NCI-H82 (cell line): ENCODE measurements at places on chromosomes 7 and 10.

- no peak for DNase-seq
Observed at GRCh38 chr7:27137640-27138315, 5.7 kb downstream of the HOXA5 start.

GRCh38 chr10:65940816-65941662 is 984.8 kb upstream of the LRRTM3 start:
- no peak for DNase-seq

DNA sequence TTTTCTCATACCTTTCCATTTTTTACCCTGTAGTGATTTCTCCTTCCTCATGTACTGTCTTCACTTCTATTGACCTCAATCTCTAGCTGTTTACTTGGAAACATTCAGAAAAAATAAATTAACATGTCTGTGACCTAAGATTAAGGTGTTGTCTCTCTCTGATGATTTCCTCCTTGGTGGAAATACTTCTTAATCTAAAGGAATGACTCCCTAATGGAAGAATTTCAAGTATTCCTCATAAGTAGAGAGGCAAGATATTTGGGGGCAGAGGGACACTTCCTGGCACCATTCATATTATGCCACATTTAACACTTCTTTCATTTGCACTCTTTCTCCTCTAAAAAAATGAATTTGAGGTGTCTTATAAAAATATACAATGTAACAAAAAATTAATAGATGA is 202.8 kb downstream of the NEBL start:
- DNase-seq: no peak

DNA sequence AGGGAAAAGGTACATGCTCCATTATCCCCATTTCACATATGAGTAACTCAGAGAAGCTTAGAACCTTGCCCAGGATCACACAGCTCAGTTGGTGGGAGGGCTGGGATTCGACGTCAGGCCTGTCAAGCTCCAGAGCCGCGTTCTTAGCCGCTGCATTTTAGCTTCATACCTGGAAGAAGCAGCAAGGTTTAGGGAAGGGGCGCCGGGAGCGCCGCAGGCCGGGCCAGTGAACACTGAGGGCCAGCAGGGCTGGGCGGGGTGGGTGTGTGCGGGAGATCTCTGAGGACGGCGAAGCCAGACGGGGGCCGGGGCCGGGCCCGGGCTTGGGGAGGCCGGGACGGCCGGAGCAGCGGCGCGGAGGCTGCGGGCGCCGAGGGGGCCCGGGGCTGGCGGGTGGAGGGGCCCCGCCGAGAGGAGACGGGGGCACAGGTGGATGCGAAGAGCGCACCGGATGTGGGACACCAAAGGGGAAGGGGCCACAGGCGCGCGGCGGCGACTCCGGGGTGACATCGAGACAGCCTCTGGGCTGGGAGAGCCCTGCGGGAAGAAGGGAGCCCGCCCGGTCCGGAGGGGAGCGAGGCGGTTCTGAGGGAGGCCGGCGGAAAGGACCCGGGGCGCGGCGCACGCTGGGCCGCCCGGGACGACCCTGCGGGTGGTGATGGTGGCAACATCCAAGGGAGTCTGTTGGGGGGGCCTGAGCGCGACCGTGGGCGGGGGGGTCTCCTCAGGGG is 498 bp downstream of the NDST2 start:
- peak; percentile 30 for DNase-seq

DNA sequence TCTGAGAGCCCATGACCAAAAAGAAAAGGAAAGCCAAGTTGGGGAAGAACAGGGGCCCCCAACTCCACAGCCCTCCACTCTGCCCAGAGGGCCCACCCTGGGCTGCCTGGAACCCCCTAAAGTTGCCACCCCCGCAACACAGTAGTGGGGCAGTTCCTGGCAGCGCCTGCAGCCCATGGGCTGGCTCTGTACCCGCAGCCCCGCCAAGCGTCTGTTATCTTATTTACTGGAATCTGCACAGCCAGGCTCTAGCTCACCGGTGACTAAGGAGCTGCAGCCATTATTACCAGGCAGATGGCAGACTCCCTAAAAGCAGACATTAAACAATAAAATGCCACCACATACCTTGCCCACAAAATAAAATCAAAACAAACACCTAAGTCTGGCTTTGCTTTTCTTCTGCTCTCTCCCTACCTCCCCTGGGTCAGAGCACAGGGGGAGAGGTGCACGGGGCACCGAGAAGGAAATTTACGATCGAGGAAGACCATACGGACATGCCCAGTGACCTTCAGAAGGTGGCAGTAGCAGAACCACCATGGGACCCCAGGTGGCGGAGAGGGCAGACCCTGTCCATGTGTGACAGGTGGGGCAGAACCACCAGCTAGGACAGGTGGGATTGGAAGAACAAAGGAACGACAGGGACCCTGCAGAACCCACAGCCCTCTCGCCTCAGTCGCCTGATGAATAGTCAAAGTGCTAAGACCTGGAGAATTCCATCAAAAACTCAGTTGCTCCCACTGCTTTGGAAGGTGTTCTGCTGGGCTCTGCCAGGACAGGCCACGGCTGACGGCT is 66.3 kb downstream of the PRKAG2 start:
- no peak for DNase-seq

DNA sequence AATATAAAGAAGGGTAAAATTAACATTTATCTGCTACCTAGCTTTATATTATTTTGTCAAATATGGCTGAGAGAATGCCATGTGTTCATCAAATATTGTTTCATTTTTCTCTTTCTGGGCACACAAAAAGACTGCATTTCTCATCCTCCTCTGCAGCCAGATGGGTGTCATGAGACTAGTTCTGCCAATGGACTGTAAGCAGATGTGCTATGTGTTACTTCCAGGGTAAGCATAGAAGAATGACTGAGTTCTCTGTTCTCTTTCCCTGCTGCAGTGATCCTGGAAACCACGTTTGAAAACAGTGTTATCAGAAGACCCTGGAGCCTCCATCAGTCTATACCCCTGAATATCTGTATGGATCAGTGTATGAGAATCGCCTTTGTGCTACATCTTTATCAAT is 24.1 kb upstream of the SLK start:
- DNase-seq: no peak

DNA sequence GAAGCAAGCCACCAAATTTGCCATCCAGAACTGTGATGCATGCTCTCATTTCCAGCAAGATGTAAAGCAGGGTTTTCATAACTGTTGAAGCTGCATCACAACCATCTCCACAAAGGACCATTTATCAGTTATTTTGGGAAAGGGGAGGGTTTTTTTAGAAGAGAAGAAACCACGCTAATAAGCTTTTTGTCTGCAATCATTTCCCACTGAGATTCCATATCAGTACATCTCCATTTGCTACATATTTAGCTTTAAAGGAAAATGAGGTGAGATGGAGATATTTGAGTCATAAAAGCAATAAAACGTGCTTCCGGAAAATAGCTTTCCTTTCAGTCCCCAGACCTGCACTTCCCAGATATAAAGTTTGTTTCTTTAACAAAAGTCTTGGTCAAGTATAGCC is 258.2 kb downstream of the FRMD4A start:
- no peak for DNase-seq

- no peak for DNase-seq
Observed at GRCh38 chr10:110324805-110325280, 20.1 kb upstream of the SMNDC1 start.

DNA sequence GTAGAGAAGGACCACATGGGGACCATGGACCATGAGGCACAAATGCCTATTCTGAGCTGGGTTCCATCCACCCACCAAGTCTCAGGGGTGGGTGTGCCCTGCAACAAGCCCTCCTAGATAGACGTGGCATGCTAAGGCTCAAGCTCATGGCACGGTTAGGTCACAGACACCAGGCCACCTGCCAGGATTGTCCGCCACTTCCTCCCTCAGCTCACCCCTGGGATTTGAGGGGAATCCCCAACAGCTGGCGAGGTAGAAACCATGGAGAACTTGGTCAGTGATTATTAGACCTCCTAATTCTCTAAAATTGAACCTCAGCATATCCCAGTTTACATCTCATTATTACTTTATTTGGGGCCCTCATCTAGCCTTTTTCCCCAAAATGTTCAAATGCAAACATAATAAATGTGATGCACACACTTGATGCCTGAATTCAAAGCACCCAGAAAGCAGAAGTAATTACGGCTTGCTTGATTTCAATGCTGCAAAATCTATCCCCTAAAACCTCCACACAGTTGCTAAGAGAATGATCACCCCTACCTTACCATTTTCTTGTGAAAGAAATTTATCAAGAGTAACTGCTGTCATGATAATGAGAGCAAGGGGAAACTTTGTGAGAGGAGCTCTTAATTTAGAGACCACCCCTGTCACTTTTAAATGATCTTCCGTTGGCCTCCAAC is 366.6 kb upstream of the PFKP start:
- DNase-seq: no peak

- DNase-seq: no peak
Observed at GRCh38 chr7:1856888-1857441, 186.9 kb downstream of the ELFN1 start.

DNA sequence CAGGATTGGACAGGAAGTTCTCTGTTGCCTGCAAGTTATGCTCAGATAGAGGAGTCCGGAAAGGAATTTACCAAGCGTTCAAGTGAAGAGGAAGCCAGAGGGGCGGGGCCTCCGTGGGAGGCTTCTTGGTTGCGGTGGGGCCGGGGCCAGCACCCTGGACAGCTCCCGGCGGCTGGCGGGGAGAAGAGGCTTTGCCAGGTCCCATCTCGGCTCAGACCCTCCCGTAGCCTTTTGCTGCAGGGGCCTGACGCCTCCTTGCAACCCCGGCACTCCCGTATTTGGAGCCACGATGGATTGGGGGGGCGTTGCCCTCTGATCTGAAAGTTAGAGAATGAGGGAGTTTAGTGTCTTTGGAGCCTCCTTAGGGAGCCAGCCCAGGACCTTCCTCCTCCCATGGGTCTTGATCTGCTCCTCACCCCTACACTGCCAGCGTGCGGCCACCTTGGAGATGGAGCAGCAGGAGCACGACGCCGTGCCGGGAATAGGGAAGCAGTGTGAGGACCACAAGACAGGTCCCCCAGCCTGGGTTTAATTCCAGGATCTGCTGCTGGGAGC is 3.1 kb upstream of the SLC18A3 start:
- DNase-seq: peak; percentile 8

- no peak for DNase-seq
Observed at GRCh38 chr10:3460420-3461128, 288.0 kb upstream of the PITRM1 start.

- no peak for DNase-seq
Observed at GRCh38 chr7:123143252-123144006, 56.3 kb downstream of the SLC13A1 start.

DNA sequence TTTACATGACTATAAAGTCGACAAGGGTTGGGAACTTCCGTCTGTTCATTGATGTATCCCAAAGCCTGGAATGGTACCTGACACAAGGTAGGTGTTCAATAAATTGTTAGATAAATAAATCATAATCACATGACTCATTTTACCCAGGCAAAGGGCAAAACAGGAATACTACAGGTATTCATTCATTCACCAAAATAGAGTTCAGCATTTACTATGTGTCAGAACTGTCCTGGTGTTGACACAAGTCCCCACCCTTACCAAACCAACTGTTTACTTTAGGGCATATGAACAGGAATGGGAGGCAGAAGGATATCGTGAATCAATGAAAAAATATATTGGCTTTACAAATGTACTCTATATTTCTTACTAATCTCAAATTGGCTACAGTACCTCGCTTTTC is 666 bp upstream of the YAE1 start:
- DNase-seq: no peak

DNA sequence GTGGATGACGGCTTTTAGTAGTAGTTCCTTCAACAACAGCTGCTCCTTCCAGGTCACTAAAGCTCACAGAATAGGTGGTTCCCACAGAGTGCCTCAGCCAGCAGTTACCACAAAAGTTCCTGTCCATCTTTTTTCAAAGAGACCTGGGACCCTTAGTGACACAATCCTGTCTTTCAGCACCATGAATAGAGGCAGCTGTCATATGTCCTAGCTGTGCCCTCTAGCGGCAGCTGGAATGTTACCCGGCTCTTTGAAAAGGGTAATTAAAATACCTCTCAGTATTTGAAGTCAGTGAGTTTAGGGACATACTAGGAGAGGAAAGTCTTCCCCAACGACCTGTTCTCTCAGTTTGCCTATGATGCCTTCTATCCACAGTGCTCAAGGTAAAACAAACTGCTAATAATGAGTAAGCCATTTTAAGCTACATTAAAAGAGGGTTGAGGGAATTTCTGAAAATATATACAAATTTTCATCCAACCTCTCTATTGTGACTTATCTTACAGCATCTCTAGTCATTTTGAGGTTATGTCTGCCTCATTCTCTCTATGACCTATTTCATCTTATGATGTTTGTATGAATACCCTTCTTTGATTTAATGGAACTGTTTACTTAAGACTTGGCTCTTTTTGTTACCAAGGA is 290.8 kb downstream of the NXPH1 start:
- DNase-seq: peak; percentile 86

DNA sequence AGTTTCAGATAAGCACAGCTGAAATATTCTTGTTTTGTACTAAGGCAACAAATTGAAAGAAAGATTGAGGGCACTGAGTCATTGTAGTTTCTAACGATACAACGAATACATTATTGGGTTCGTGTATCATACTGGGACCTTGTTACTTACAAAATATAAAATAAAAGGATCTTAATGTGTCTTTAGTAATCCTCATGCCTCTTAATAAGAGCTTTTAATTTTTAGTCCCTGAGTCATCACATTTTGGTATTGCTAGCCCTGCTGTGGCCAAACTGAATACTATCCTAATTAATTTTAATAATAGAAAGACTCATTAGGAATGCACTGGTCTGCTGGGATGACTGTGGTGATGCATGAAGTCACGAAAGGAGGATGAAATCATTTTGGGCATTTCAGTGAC is 309.7 kb downstream of the EXOC4 start:
- DNase-seq: no peak

DNA sequence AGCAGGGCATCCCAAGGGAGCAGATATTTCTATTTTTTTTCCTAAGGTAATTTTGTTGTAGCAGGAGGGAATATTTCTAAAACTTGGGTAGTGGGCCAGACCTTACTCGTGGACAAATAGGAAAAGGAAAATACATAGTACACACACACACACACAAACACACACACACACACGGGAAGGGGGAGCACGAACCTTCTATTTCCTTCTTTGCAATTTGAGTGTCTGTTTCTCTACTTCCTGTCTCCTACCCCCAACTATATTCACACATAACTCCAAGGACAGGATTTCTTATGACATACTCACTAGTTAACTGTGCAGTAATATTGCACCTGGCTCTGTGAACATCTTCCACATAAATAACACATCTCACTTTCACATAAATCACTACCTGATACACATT is 4.4 kb downstream of the LDB1 start:
- DNase-seq: no peak

- no peak for DNase-seq
Observed at GRCh38 chr10:114307731-114308130, 68.7 kb downstream of the VWA2 start.

DNA sequence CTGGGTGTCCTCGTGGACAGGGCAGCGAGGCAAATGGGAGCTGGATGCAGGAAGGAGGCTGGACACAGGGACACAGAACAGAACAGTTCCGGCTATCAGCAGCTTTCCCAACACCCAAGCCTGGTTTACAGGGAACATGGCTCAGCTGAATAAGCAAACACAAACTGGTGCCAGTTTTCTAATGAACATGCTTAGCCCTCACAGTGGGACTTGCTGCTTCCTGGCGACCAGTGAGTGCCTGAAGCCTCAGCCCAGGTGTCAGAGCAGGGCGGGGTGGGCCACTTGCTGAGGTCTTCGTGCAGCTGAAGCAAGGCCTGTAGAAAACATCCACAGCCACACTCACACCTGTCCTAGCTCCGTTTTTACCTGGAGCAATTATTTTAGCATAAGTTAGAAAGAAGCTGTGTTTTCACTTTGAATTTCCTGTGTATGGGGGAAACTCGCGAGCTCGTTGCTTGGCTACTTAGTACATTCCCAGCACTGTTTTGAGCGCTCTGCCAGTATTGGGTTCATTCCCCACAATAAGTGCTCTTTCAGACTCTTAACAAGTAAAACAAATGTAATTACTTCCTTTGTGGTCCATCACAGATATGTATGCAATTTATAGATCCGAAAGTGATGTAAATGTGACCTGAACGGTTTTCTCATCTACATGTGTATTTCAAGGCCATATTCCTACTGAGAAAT is 261.2 kb upstream of the SHH start:
- DNase-seq: no peak
